ENCODE measurements at places on chromosomes 2 and 18. TPM values are rescaled to one million over a fixed set of nuclear protein-coding genes. Genes with fewer than 3 reads are reported as not detected.

The TUBA4B gene
- polyA plus RNA-seq, result not detected

GRCh38 chr2:96556441-96557330 lies 20.1 kb downstream of the ARID5A start:
- H3K4me1 ChIP-seq, result peaks cover 2% of the 10 kb centered on the region
- no peak overlapping the region for H3K27ac ChIP-seq
- H3K27me3 ChIP-seq, result no peaks in the 10 kb centered on the region
- peak; percentile 94 for DNase-seq
- H3K4me3 ChIP-seq, result no peak overlapping the region

The CPLX4 gene
- polyA plus RNA-seq, result not detected

- DNase-seq, result no peak
- no peaks in the 10 kb centered on the region for H3K27me3 ChIP-seq
- no peak overlapping the region for H3K4me3 ChIP-seq
- no peak overlapping the region for H3K27ac ChIP-seq
- no peaks in the 10 kb centered on the region for H3K4me1 ChIP-seq
Observed at GRCh38 chr18:22056950-22057349, 112.4 kb upstream of the GATA6 start.

GRCh38 chr18:72859088-72859487 lies 8.7 kb downstream of the NETO1 start:
- H3K36me3 ChIP-seq, result no peaks in the 10 kb centered on the region
- H3K27me3 ChIP-seq, result no peaks in the 10 kb centered on the region
- no peak overlapping the region for H3K4me3 ChIP-seq

- H3K36me3 ChIP-seq, result no peaks in the 10 kb centered on the region
- DNase-seq, result no peak
- H3K27ac ChIP-seq, result no peak overlapping the region
- H3K4me1 ChIP-seq, result no peaks in the 10 kb centered on the region
- H3K27me3 ChIP-seq, result no peaks in the 10 kb centered on the region
- no peak overlapping the region for H3K4me3 ChIP-seq
Observed at GRCh38 chr18:3075491-3075890, 62.5 kb upstream of the LPIN2 start.
